ENCODE measurements at places on chromosomes 5 and 9.

DNA sequence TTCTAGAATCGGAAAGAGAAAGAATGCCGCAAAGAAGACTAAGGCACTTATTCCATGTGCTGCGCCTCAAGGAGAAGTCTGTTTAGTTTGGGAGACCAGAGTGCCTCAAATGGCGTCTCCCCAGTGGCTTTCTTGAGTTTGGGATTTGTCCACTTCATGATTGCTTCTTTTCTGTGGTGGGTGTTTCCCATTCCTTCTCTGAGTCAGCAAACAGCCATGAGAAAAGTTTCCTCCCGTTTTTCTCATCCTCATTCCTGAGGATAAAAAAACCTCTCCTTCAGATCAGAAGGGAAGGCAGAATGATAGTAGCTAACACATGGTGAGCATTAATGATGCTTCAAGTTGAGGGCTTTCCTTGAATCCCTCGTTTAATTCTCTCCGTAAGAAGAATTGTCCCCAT is 275.9 kb upstream of the WWC1 start:
- DNase-seq: no peak

- no peak for DNase-seq
These were observed 971.2 kb upstream of the CDH9 start for GRCh38 chr5:28009576-28009975.

- no peak for DNase-seq
These were observed 323.8 kb upstream of the WWC1 start for GRCh38 chr5:167967494-167968177.

- DNase-seq: no peak
These were observed 77.1 kb downstream of the NTNG2 start for GRCh38 chr9:132238992-132239391.

- no peak for DNase-seq
These were observed 22.8 kb downstream of the ITK start for GRCh38 chr5:157203417-157203816.

DNA sequence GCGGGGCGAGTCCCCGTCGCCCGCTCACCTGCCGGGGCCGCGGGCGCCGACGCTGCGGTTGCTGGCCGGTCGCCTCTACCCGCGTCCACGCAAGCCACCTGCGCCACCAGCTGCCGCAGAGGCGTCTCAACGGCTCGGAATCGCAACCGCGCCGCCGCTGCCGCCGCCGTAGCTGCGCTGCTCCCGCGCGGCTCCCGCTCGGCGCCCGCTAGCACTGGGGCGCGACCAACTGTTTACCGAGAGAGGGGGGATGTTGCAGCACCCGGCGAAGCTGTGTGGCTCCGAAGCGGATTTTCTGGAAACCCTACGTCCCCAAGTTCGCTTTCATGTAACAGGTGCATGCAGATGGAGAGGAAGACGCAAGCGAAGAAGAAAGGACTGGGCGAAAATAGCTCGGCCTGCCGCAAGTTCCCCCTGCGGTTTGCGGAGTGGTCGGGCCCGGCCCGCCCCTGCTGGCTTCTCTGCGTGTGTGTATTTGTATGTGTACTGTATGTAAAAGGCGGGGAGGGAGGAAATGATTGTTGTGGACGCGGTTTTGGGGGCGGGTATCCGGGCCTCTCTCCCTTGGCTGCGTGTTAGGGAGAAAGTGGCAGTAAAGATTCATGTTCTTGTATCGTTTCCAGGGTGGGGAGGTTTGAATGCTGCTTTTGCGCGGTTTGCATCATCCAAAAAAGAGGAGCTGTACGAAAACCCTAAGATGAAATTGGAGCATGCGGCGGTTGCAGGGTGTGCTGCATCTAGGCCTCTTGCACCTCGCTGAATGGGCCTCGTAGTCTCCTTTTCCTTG is at the start of gene PSIP1:
Gene PSIP1 (minus strand): TSS at position 182 of the 787 bp plus-strand sequence. CDS start 782 bp downstream, outside the sequence.
- DNase-seq: peak; percentile 95

GRCh38 chr5:116358911-116359418 is 215.7 kb downstream of the SEMA6A start:
- no peak for DNase-seq

DNA sequence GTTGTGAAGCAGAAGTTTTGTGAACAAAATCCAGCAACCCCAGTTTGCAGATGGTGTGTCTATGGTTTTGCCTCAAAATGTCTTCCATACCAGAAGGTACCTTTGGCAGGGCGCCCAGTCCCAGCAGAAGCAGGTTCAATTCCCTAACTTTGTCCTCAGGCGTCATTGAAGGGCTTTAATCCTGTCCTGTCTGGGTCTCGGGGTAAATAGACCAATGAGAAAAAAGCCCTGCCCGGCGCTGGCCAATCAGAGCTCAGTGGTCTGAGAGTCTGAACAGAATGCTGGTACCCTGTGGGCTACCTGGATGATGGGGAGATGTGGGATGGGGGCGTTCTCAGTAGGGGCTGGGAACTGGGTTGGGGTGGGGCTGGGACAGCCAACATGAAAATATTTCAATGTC is 6.2 kb upstream of the ST6GALNAC4 start:
- DNase-seq: no peak
